ENCODE measurements at places on chromosomes 1 and 21. TPM values are rescaled to one million over a fixed set of nuclear protein-coding genes. Genes with fewer than 3 reads are reported as not detected.

The OR2T33 gene
- total RNA-seq, result not detected

The CLDN8 gene
- not detected for total RNA-seq

The CPLANE2 gene
- 3.2 TPM for total RNA-seq

The C1orf216 gene
- 25.4 TPM for total RNA-seq

The PPIAL4G gene
- total RNA-seq, result 0.05 TPM

The BGLAP gene
- 2.2 TPM for total RNA-seq

The SPATA45 gene
- total RNA-seq, result not detected
